Naive thymus-derived CD4-positive, alpha-beta T cell (primary cell): ENCODE measurements at places on chromosomes 2 and 18.
A peak's percentile ranks its signal among the peaks of the same experiment; 100 is the strongest.

GRCh38 chr2:239955989-239956817 is 68.9 kb downstream of the NDUFA10 start:
- DNase-seq, result no peak

- no peak for DNase-seq
These were observed 52.5 kb downstream of the CDH2 start for GRCh38 chr18:28124131-28125029.

GRCh38 chr18:45780568-45780967 is 44.9 kb upstream of the SIGLEC15 start:
- DNase-seq, result no peak

GRCh38 chr2:28439127-28439526 is 46.5 kb downstream of the FOSL2 start:
- no peak for DNase-seq

GRCh38 chr18:36757081-36757480 is 71.7 kb downstream of the TPGS2 start:
- DNase-seq, result no peak

DNA sequence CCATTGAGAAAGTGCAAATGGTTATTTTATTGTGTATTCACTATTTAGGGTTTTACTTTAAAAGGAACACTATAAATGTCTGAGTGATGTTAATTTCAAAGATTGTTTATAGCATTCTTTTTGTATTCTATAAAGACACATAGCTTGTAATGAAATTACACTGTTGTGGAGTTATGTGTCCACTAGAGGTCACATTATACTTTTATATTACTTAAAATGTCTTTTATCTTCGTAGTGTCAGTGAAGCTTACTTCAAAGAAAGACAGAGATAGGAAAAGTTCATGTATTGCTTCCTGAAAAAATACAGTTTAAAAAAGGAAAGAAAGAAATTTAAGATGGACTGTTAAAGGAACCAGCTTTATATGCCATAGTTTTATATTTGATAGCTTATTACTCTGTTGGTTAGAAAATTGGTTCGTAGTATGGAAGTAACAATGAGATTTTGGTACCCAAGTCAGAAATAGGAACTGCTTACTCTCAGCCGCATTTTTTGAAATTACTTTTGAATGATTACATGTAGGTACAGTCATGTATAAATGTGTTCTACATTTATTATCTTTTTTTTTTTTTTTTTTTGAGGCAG is 20.5 kb downstream of the APLF start:
- DNase-seq, result peak; percentile 38

DNA sequence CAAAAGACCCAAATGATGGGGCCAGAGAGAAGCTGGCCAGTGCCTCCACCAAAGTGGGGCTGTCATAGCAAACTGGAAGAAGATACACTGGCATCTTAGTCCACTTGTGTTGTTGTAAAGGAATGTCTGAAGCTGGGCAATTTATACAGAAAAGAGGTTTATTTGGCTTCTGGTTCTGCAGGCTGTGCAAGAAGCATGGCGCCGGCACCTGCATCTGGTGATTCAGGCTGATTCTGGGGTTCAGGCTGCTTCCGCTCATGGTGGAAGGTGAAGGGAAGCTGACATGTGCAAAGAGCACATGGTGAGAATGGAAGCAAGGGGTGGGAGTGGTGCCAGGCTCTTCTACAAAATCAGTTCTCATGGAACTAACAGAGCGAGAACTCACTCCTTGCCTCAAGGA is 135.9 kb upstream of the TWIST2 start:
- DNase-seq, result no peak

- no peak for DNase-seq
These were observed 139.1 kb downstream of the NXPH2 start for GRCh38 chr2:138640921-138641676.

- no peak for DNase-seq
These were observed 21.7 kb downstream of the CLASP1 start for GRCh38 chr2:121627525-121628050.

DNA sequence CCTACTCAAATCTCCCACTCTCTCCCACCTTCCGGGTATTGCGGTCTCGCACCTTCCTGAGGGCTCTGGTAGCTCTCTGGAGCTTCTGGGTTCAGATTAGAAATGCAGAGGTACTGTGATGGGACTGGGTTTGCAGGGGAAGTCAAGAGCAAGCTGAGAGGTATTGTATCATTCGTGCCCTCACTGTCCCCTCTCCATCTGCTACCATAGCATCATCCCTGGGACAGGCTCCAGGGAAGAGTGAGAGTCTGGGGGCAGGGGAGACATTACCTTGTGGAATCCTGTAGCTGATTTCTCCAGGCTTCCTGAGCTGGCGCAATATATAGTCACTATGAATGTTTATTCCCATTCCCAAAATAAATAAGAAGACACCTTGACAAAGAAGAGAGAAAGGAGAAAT is 49.6 kb downstream of the SRD5A2 start:
- DNase-seq, result no peak

GRCh38 chr2:168550670-168551069 is 94.6 kb downstream of the CERS6 start:
- no peak for DNase-seq

- no peak for DNase-seq
These were observed 36.3 kb upstream of the CHRNA1 start for GRCh38 chr2:174800436-174801205.

DNA sequence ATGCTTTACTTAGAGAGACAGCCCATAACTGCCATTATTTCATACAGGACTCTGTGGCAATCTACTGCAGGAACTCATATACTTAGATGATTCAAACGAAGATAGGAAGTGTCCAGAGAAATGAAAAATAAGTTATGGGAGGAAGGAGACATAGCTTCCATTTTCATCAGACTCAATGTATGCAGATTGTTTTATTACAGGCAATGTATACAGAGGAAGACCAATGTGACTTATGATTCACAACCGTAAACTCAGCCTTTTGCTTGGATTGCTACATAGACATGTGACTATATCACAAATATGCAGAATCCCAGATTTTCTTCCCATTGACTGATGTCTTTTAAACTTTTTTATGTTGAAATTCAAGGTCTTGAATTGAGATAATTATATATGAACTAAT is 793.4 kb downstream of the SATB2 start:
- DNase-seq, result no peak

DNA sequence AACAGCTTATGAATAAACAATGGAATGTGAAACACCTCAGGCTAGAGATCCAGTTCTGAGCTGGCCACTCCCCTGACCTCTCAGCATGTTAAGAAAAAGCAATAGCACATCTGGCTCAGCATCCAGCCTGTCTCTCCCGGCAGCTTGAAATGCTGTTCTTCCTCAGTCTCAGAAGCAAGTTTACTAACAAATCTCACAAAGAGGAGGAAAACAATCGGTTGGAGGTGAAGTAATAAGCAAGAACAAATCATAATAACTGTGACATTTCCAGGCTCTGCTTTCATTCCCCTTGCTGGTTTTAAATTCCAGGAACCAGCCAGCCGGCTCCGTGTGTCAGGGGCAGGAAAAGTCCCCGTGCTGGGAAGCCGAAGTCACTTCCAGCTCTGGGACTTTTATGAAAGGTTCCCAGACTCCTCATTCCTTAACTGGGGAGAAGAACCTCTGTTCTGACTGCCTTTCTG is 133.9 kb upstream of the ARL4C start:
- no peak for DNase-seq

- no peak for DNase-seq
These were observed 40.1 kb upstream of the TMEM177 start for GRCh38 chr2:119638685-119639554.

GRCh38 chr2:177405029-177405692 is 12.6 kb downstream of the AGPS start:
- no peak for DNase-seq

- DNase-seq, result no peak
These were observed 53.5 kb upstream of the RMDN2 start for GRCh38 chr2:37871456-37872191.

DNA sequence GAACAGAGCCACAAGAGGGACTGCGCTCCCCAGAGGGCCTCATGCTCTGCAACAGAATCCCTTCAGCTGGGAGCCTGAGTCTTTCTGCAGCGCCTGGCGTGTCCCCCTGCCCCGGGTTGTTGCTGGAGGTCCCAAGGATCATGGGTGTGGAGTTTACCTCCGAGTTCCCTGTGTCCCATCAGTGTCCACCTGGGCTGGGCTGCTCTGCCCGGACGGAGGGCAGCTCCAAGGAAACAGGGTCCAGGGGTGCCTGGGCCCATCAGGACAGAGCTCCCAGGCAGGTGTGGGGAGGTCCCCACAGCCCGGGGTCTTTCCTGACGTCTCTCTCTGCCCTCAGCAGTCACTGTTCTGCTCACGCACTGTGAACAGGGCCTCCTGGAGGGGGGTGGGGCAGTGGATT is 63.5 kb downstream of the EMILIN2 start:
- DNase-seq, result no peak

GRCh38 chr18:6355789-6356589 is 58.7 kb downstream of the L3MBTL4 start:
- no peak for DNase-seq
